ENCODE measurements at places on chromosomes 16 and 17. TPM values are rescaled to one million over a fixed set of nuclear protein-coding genes. Genes with fewer than 3 reads are reported as not detected.

Gene CCL17
- not detected for total RNA-seq

Gene TRIM72
- not detected for total RNA-seq

Gene SERPINF2
- total RNA-seq, result 0.33 TPM

Gene CCL5
- total RNA-seq, result not detected

Gene DRC7
- total RNA-seq, result not detected

Gene TNK1
- 0.73 TPM for total RNA-seq

Gene CPSF4L
- total RNA-seq, result not detected

Gene ABCA8
- 85.1 TPM for total RNA-seq

Gene KRTAP9-7
- not detected for total RNA-seq

Gene VAT1L
- total RNA-seq, result 0.29 TPM

Gene CCL14
- total RNA-seq, result not detected

Gene KRT32
- total RNA-seq, result not detected

Gene SPN
- not detected for total RNA-seq

Gene EVPLL
- total RNA-seq, result not detected

Gene PSME3
- 76.6 TPM for total RNA-seq

Gene HOXB13
- total RNA-seq, result not detected

Gene MYO15A
- total RNA-seq, result 3.6 TPM

Gene SLC35G6
- not detected for total RNA-seq

Gene MED13
- total RNA-seq, result 41.2 TPM

Gene GNAO1
- under 0.01 TPM for total RNA-seq

Gene TPSB2
- total RNA-seq, result not detected

Gene UBFD1
- 71.0 TPM for total RNA-seq

Gene MT1G
- not detected for total RNA-seq

Gene CDH13
- total RNA-seq, result 11.6 TPM

Gene GJC1
- 10.4 TPM for total RNA-seq

Gene PRKCA
- total RNA-seq, result 45.7 TPM

Gene ITGB3
- 13.9 TPM for total RNA-seq

Gene SEPTIN1
- 0.50 TPM for total RNA-seq

Gene BRICD5
- 0.58 TPM for total RNA-seq

Gene PAQR4
- 6.5 TPM for total RNA-seq

Gene SYNGR3
- total RNA-seq, result 4.8 TPM

Gene TMEM114
- total RNA-seq, result not detected

Gene CMTM1
- total RNA-seq, result 2.0 TPM

Gene CX3CL1
- 0.33 TPM for total RNA-seq

All from smooth muscle cell of trachea (primary cell).